ENCODE measurements at places on chromosomes 6 and 20. TPM values are rescaled to one million over a fixed set of nuclear protein-coding genes. Genes with fewer than 3 reads are reported as not detected.

DNA sequence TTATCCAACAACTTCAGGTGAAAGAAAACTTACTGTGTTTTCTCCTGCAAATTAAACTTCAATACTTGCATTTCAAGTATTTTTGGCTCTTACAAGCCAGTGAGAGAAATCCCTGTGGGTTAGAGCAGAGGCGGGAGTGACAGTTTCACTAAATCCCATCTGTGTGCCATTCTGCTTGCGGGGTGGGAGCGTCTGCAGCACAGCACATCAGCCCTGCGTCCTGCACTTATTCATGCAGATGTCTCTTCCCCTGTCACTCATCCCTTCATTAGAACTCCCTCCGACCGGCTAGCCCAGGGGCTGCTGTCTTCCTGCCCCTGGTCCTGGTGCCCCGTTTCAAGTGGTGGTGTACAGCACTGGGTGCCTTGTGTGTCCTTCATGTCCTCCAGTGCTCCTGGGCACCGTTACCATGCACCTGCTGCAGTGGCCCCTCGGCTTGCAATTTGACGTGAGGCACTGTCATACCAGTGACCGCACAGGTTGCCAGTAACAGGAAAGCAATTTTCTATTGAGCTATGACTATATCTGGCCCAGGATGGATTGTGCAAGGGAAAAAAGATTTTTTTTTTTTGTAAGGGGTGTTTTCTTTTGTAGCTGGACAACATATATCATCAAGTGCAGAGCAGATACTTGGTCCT lies 59.4 kb downstream of the INSM1 start:
- DNase-seq = no peak
- no peaks in the 10 kb centered on the region for H3K36me3 ChIP-seq
- H3K27ac ChIP-seq = no peak overlapping the region
- H3K27me3 ChIP-seq = no peaks in the 10 kb centered on the region
- H3K4me3 ChIP-seq = no peak overlapping the region
- H3K4me1 ChIP-seq = peaks cover 8% of the 10 kb centered on the region

GRM1 gene
- 0.41 TPM for total RNA-seq

DPPA5 gene
- 6.7 TPM for total RNA-seq

DNA sequence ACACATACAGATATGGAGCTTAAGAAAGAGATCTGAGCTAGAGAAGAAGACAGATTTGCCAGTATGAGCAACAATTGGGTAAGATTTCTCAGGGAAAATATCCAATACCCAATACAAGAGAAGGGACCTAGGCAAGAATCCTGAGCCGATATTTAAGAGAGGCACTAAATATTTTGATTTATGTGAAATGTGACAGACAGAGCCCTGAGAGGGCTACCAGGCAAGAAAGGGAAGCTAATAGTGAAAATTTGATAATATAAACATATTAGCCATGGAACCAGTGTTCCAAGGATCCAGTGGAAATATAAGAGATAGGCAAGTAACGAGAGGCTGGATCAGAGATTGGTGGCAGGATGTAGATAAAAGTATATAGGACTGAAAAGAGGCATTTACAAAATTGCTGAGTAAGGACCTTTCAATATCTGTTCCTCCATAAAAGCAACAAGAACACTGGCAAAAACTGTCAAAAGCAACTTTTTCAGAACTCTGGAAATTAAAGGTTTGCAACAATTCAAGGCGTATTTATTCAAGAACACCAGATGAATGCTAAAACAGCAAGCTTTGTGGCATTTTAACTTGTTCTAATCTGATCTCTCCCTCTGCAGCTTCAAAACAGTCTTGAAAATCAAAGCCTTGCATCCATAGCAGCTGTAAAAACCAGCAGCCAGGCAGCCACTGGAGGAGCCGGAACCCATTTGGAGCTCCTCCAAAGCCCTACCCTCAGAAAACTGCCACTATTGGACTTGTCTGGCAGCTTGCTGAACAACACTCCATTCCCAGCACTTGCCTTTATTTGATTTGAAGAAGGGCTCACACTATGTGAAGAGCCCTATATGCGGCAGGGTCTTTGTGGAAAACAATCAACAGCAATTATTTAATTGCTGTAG lies 58.8 kb downstream of the REV3L start:
- H3K27me3 ChIP-seq = no peaks in the 10 kb centered on the region
- peaks cover 6% of the 10 kb centered on the region for H3K4me1 ChIP-seq
- no peak for DNase-seq

OR12D3 gene
- not detected for total RNA-seq

DNA sequence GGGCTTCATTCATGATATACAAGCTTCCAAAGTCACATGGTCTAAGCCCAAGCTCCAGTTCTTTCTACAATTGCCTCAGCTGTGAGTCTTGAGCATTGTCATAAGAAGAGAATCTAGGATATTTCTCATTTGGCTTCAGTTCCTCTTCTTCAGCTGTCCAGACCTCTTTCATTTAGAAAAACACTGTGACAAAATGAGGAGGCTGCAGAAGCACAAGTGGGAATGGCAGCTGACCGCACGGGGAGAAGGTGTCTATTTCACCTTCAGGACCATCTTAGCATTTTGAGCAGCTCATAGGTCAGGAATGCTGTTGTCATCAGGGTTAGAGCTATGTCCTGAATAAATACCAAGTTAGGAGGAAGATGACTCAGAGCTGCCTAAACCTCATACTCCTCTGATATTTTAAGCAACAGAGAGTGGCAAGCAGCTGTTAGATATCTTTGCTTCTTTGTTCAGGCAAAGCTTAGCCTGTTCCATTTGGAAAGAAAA lies 390.1 kb upstream of the CITED2 start:
- no peaks in the 10 kb centered on the region for H3K36me3 ChIP-seq
- peaks cover 4% of the 10 kb centered on the region for H3K4me1 ChIP-seq
- H3K4me3 ChIP-seq = no peak overlapping the region
- no peaks in the 10 kb centered on the region for H3K27me3 ChIP-seq
- H3K27ac ChIP-seq = no peak overlapping the region
- DNase-seq = no peak

- peaks cover 4% of the 10 kb centered on the region for H3K4me1 ChIP-seq
- peaks cover 26% of the 10 kb centered on the region for H3K36me3 ChIP-seq
- H3K27ac ChIP-seq = no peak overlapping the region
These were observed 174.9 kb downstream of the QKI start for GRCh38 chr6:163589387-163589786.
